Tibial artery (tissue), 4 donors: ENCODE measurements at places on chromosomes 12 and 14.

DNA sequence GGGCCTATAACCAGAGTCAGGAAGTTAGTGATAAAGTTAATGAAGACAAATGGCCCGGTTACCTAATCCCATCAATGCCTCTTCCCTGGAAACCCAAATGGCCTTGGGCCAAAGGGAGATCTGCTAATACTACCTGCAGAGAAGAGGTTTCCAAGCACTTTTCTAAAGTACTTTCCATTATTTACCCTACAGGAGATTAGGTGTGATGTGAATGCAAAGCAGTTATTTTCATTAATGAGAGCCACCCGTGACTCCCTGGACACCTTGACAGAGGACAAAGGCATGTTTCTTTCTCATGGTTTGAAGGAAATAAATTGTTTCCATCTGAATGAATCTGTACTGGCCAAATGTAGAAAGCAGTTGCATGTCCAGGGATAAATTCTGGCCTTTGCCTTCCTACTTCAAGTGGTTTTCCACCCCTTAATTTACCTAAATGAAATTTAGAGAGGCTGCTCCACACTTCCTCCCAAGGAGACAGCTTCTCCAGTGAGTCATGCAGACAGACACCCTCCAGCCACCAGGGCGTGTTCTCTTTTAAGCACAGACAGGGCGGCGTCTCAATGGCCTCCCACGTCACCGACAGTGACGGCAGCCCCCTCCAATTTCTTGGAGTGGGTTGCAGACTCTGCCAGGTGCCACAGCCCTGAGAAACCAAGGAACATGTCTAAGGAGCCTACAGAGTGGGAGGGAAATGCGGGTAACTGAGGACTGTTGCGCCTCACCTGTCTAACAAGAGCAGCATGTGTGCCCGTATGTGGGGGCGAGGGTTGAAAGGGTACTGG is 43.9 kb upstream of the GNPNAT1 start:
- no peak for DNase-seq

GRCh38 chr12:120540445-120540844 is 6.3 kb downstream of the RNF10 start:
- no peak for DNase-seq

- no peak for DNase-seq
Observed at GRCh38 chr12:106446419-106447092, 89.0 kb downstream of the POLR3B start.

- no peak for DNase-seq
Observed at GRCh38 chr14:65106736-65107135, 4.4 kb upstream of the MAX start.

DNA sequence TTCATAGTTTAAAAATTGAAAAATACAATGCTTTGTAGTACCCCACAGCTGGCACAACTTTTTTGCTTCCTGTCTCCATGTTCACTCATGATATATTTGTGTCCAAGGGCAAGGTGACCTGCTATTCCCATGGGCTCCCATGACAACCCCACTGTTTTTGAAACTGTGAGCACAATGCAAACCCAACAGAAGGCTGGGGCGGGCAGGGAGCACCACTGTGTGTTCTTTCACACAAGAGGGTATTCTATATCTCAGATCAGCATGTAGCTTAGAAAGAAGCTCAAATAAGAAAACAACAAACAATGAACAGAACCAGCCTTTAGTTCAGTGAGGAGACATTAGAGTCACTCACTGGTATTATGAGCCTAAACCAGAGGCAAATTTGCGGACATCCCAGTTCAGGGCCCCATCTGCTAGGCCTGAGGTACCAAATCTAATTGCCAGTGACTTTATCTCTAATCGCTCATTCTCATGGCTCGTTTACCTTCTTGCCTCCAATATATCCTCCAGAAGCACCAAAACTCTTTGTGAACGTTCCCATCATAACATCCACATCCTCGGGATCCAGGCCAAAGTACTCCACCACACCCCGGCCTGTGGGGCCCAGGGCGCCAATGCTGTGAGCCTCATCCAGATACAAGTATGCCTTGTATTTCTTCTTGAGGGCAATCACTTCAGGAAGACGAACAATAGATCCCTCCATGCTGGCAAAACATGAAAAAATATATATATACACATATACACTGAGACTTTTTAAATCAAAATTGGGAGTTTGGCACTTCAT is 56.4 kb upstream of the ISM2 start:
- no peak for DNase-seq

GRCh38 chr14:94833633-94834032 is 63.7 kb upstream of the GSC start:
- no peak for DNase-seq

DNA sequence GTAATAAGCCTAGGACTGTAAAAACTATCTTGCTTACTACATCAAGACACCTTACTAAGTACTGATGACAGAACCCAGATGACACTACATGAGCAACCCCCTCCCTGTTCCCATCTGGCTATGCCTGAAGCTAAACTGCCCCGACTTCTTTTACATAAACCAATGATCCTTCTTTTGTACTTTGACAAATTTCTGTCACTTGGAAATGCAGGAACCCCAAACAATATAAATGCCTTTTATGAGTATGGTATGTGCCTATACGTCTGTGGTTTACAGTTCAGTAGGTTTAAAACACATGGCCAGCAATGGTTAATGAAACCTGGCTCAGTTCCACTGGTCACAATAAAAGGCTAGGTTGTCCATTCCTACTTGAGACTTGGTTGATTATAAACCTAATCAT is 6.1 kb downstream of the SYCP3 start:
- no peak for DNase-seq

DNA sequence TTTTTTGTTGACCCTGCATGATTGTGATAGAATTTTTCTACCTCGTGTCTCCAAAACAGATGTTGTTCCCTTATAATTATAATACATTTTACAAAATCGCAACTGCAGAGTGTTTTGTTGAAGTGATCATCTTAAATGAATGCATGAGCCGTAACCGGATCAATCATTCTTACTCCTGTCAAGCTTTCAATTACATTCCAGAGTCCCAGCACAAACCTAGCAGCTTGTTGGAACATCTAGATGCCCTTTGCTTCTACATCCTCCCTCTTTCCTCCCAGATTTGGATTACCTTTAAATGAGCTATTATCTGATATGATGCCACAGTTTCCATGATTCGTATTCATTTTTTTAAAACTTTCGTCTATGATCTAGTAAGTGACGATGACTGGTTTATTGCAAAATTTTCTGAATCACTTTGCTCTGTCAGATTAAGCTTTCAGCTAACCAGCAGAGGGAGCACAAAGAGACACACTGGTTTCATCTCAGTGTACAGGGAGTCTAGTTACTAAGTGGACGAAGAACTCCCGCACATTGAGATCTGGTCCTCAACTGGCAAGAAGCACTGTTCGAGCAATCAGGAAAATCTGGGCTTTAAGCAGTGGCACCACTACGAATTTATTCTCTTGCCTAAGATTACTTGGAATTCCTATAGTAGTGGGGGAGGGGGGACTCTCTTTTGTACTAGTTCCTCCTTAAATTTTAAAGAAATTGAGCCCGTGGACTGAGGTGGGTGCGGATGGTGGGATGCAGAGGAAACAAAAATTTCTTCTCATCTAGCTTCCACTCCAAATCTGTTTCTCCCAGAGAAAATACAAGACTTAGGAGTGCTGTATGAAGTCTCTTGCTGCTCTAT is 40.9 kb downstream of the TSHR start:
- DNase-seq = no peak

DNA sequence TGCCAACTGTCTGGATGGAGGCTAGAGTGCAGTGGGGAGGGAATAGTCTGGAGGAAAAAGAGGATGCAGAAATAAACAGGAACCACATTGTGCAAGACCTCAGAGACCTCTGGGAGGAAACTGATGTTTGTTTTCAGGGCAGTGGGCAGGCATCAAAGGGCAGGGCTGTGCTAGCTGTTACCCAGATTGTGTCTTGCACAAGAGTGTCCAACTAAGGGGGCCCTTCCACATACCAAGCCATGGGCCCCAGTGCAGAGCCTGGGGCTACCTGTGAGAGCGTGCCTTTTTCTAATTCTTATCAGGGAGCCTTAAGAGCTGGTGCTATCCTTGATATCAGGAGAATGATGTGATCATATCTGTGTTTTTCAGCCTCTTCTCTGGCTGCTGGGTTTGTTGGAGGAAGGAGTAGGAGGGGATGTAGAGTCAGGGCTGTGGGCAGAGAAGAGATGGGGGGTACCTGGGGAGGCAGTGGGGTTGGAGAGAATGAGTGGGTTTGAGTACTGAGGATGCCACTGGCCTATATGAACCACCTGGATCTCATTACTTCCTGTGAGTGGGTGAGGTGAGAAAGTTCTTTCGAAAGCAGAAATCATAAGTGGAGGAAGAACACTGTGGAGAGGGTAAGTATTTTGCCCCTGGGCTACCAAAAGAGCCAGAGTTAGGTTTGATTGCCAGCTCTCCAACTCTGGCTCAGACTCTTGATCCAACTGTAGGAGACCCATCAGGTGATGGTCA is 259.2 kb upstream of the CRY1 start:
- no peak for DNase-seq

DNA sequence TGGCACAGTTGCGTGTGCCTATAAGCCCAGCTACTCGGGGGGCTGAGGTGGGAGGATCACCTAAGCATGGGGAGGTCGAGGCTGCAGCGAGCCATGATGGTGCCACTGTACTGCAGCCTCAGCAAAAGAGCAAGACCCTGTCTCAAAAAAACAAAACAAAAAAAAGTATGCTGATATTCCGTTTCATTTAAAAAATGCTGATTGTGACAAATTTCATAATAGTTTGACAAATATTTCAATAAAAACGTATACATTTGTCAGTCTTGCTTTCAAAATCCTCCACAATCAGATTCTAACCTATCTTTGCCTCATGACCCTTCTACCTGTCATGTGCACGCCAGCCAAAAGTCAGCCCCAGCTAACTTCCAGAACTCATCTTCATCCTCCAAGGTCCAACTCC is 9.8 kb downstream of the USP44 start:
- no peak for DNase-seq

DNA sequence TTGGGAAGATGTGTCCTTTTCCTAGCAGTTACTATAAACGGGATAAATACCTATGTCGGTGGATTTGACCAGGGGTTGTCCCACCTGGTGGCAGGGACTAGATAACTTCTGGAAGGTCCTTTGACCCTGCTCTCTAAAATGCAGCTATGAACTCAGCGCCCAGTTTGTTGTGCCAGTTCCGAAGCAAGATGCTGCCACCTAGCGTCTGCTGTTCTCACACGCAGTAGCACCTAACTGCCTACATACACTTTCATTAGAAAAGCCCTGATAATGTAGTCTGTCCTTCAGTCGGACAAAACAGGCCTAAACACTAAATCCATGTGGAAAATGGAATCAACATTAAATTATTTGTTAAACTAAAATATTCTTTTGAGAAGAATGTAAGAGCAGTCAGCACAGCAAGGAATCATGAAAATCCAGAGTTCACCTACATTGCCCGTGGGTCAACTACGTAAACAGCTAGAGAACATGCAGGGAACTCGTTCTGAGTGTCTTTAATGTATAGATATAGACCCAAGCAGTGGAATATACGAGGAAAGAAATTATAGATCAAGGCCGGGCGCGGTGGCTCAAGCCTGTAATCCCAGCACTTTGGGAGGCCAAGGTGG is 51.1 kb upstream of the CRACR2A start:
- DNase-seq = peak; percentile 71

GRCh38 chr12:1350934-1351240 is 243.5 kb downstream of the FBXL14 start:
- no peak for DNase-seq

GRCh38 chr14:93269341-93270068 is 62.4 kb downstream of the UBR7 start:
- DNase-seq = no peak

DNA sequence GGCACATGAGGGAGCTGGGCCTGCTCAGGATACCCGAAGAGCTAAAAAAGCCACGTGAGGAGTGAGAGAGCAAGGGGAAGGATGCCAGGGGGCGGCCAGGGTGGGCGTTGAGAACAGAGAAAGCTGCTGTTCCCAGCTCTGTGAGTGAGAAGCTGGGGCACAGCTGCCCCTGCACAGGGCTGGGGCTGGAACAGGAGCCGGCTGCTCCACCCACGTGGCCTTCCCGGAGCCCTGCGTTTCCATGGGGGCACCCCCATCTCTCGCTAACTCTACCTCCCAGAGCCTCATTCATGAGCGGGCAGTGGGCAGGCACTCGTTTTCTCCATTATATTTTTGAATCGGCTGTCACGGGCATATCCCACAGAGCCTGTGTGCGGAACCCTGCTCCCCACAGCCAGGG is 42.7 kb downstream of the RFLNA start:
- no peak for DNase-seq

DNA sequence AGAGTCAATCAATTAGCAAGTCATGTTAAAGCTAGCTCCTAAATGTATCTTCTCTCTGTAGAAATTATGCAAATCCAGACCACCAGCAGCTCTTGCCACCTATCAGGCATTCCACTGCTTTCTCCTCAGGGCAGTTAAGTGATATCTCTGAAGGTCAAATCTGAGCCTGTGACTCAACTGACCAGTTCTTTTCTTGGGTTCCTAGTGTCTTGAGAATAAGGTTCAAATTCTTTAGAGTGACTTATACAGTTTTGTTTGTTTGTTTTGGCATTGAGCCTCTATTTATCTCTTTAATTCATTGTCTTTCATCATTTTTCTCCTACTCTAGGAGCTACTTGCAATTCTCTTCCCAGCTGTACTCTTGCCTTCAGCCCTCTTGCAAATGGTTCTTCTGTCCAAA is 2.5 kb upstream of the LRIG3 start:
- DNase-seq = no peak

GRCh38 chr12:124147575-124147974 is 147.3 kb upstream of the RFLNA start:
- no peak for DNase-seq

- no peak for DNase-seq
Observed at GRCh38 chr14:94752591-94753436, 17.1 kb downstream of the GSC start.

GRCh38 chr12:119412811-119413794 is 78.6 kb downstream of the CCDC60 start:
- DNase-seq = peak; percentile 52

GRCh38 chr14:52013984-52014600 is 24.7 kb downstream of the RTRAF start:
- no peak for DNase-seq

GRCh38 chr12:47053961-47054360 is 25.5 kb upstream of the PCED1B start:
- DNase-seq = no peak

DNA sequence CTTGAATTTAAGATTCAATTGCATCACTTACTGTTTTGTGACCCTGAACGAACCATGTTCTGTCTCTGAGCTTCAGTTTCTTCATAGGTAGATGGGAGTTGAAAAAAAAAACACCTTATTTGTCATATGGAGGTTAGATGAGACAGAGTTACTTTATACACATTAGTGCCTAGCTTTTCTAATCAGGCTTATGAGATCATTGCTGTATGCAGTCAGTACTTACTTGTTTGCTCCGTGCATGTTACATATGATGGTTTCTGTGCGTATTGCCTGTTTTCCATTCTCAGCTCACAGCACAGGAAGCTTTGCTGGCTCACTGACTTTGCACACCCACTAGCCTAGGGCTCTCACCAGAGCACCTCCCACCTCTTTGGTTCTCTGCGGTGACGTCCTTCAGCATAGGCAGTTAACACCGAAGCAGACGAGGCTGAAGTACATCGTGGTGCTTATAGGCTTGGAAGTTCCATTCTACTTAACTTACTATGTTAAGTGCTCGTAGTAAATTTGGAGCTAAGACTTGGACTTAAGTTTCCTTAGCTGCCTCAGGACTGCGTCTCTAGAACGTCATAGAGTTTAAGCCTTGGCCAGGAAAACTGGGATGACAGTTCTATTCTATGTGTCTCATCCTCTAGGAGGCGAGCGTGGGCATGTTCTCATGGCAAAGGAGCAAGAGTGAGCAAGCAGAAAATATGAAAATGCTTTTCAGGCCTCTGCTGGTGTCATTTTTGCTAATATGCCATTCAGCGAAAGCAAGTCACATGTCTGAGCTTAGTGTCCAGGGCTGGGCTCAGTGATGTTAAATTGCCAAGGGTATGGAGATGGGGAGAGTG is 57.3 kb downstream of the NRXN3 start:
- no peak for DNase-seq
